ENCODE measurements at places on chromosomes 3 and 15.

DNA sequence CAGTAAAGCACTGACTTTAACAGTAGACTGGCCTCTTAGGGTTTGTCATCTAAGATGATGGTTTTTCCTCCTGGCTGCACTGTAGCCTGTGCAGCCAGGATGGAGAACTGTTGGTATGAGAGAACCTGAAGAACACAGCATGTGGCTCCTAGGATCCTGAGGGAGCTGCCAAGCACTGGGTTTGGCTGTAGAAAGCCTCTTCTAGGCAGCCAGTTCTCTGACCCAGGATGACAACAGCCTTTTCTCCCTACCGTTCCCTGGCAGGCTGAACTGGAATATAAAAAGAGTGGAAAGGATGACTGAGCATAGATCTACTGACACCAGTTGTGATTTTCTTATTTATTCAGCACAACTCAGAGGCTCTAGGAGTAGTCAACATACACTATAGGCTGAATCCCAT lies 34.3 kb upstream of the MANF start:
- no peak for DNase-seq

GRCh38 chr3:156735471-156735870 lies 61.1 kb downstream of the TIPARP start:
- no peak for DNase-seq

- no peak for DNase-seq
These were observed 27.7 kb downstream of the CCDC54 start for GRCh38 chr3:107404727-107405469.

DNA sequence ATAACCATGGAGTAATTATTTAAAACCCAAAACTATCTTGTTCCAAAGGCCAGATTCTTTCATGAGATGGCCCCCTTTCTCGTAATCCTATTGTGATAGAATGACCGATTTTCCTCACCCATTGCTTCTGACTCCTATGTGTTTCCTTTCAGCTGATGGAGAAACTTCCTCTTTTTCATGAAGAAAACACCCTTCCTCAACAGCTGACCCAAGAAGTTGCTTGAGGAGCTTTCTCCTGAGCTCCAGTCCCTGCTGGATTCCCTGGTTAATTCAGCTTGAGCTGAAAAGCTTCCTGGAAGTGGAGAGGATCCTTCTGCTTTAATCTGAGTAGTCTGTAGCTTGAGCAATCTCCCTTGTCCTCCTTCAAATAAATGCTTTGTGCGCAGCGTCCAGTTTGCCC lies 75.0 kb downstream of the BFSP2 start:
- DNase-seq, result no peak

DNA sequence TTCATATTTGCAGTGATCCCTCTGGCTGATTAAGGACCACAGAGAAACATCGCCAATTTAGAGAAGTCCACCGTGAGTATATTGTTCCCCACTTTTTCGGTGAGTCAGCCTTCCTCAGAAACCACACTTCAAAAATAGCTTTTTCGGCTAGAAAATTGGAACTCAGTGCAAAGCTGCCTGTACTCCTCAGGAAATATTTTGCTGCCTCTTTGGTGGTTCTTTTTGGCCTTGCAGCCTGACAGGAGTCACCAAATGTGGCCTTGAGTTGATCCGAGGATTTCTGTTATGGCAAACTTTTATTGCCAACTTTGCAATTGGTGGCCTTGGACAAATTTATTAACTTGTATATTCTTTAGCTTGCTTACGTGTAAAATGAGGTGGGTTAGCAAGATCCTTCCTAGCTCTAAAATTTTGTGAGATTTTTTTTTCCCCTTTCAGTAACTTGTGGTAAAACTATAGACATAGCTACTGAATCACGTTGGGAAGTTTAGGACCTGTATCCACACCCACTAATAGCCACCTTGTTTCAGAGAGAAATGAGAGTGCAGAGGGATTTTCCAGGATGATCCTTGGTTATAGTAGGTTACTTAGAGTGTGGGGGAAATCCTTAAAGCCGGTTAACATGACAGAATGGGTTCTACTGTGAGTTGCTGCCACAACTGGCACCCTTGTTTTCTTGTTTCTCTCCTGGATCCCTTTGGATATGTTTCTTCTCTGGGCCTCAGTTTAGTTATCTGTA lies 9.9 kb downstream of the ARL6IP5 start:
- DNase-seq, result no peak

DNA sequence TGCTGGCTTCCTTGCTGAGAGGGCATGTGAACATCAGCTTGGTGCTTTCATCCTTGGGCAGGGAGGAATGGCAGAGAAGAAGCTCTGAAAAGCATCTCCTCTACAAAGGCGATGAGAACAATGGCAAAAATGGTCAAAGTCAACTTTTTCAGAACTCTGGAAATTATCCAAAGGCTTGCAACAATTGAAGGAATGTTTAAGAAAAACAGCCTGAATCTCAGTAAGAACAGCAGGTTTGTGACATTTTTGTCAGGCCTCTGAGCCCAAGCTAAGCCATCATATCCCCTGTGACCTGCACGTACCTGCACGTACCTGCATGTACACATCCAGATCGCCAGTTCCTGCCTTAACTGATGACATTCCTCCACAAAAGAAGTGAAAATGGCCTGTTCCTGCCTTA lies 51.8 kb downstream of the ONECUT1 start:
- no peak for DNase-seq

DNA sequence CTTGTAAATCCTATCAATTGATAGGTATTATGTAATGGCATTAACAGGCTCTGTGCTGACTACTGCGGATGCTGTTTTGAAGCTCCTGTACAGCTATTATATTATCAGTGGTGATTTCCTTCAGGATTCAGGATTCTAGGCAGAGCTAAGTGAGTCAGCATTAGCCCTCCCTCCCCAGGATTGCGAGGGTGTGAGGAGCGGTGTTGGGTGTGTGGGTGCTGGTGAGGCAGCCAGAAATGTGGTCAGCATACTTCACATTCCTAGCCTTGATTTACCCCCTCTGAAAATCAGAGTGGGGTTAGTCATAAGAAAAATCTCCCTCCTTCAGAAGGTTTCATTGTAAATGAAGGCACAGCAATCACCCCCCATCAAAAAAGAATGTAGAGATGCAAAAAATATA lies 72.5 kb downstream of the SNTN start:
- DNase-seq, result no peak

DNA sequence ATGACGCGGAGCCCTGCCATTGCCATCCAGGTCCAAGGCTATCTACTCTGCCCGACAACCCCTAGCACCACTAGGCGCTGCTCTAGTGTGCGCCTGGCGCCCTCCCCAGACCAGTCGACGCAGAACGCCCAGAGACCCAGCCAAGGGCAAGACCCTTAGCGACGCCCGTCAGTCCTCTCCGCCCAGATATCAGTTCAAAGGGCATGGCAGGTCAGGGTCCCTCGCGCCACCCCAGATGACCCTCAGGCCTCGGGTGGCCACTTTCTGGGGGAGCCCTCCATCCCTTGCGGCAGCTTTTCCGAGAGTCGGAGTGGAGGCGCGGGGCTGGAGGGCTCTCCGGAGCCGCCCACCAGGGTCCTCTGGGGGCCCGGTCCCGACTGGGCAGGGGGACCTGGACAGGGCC lies 371 bp upstream of the CLSTN2 start:
- no peak for DNase-seq

GRCh38 chr3:124574012-124574411 lies 156.2 kb upstream of the UMPS start:
- DNase-seq, result no peak

DNA sequence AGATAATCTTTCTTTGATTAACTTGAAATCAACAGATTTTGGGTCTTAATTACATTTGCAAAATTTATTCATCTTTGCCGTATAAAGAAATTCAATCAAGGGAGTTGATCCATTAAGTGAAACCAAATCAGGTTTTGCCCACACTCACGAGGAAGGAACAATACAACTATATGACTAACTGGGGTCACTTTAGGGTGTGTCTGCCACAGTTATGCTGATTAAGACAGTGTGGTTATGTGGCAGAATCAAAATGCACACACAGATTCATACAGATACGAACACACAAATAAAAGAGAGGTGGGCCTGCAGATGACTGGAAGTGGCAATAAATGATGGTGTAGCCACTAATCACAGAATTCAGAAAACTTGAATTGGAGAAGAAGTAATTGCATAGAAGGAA lies 543.5 kb downstream of the GABRG3 start:
- DNase-seq, result no peak

DNA sequence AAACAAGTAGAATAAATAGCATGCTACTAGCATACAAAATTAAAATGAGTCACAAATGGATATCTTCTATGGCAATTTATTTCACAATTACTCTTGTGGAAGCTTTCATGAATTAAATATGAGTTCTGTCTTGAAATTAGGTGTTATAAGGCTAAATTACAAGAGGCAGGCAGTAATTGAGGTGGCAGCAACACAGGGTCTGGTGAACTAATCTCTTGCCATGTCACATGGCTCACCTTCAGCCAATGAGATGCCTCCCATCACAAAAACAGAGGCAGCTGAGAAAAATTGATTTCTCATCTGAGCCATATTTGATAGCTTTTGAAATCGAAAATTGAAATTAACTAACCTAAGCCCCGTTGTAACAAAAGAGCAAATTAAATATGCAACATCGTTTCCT lies 268.8 kb downstream of the NR2F2 start:
- no peak for DNase-seq

- no peak for DNase-seq
These were observed 56.2 kb downstream of the ZNF445 start for GRCh38 chr3:44421280-44421679.

DNA sequence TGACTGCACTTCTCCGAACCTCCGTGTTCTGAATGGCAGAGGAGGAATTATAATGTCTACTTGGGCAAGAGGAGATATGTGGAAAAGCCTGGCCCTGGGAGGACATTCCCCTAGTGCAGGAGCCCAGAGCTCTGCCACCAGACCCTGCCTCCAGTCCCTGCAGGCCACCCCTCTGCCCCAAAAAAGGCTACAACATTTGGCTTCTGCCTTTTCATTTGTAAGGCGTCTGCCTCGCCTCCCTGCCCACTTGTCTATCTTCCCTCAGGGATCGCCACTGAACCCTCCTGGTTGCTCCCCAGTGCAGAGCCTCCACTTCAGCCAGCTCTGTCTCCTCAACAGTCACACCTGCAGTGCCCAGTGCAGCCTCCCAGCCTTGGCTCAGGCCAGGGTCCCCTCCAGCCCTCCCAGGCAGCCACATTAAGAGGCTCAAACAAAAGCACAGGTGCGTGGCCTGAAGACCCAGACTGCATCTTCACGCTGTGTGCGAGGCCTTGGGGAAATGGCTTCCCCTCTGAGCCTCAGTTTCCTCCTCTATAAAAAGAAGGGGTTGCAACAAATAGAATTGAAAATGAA lies 125.9 kb upstream of the SMAD3 start:
- no peak for DNase-seq

DNA sequence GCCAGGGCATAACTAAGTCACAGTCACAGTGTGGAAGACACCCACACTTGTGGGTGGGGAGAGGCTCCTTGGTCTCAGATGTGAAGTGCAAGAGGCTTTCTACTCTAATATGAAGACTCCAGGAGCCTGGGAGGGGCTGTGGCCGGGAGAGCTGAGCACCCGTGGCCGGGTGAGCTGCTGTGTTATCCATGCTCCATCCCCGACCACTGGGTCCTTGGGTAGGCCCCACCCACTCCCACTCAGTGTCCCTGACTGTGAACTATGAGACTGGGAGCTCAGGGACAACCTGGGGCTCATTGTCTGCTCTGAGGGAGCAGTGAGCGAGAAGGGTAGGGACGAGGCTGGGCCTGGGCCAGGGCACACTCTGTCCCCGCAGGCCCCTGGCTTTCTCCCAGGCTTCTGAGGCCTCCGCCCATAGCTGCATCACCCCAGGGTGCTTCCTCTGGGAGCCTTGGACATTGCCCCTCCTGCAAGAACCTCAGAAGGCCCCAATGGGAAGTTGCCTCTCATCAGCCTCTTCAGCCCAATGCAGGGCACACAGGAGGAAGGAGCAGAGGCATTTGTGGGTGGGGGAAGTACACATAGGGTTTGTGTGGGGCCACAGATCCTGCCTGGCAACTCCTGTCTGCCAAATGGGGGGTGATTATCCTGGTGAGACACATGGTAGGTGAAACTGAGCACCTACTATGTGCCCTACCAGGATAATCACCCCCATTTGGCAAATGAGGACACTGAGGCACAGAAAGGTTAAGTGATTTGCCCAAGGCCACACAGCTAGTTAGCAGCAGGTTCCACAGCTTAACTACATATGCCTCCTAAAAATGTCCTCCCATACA lies 2.4 kb downstream of the ANPEP start:
- no peak for DNase-seq

DNA sequence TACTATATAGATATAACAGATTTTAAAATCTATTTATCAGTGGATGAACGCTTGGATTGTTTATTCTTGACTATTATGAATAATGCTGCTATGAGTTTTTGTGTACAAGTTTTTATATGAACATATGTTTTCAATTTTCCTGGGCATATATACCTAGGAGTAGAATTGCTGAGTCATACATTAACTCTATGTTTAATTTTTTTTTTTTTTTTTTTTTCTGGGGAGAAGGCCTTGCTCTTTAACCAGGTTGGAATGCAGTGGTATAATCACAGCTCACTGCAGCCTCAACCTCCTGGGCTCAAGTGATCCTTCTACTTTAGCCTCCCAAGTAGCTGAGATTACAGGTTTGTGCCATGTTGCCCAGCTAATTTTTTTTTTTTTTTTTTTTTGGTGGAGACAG lies 9.1 kb downstream of the CIDEC start:
- no peak for DNase-seq

GRCh38 chr3:58629629-58630028 lies 36.9 kb downstream of the FAM3D start:
- DNase-seq, result no peak

DNA sequence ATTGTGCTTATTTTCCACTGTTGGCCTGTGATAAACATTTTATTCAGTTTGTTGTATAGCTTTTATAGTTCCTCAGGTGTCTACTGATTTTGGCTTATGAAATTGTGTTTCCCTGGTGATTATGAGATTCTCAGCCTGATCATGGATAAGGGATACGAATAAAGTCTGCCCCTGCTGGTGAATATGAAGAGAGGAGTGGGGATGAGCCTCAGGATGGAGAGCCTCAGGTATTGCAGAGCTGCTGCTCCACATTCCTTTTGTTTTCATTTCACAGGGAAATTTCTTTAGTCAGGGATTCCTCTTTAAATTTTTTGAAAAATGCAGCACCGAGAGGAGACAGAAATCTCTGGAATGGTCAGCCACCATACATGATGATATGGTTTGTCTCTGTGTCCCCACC lies 14.7 kb upstream of the RAB6B start:
- DNase-seq, result no peak

GRCh38 chr3:123789760-123790159 lies 94.4 kb downstream of the MYLK start:
- no peak for DNase-seq
